ENCODE measurements at places on chromosomes 2 and 18. TPM values are rescaled to one million over a fixed set of nuclear protein-coding genes. Genes with fewer than 3 reads are reported as not detected.

DNA sequence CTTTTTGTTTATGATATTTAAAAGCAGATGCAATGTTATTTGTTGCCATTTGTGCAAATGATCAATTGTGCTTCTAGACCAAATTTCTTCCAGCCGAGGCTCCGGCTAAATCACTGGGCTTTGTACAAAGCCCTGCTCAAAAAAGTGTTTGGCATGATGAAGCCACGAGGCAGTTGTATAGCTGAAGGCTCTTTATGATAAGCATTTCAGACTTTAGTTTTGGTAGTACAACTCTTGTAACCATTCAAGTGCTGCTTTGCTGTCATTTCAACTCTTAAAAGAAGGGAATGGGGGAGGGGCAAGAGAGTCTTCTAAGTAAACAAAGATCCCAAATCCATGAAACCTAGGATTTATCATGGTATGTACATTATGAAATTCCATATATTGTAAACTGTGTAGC is 3.3 kb upstream of the ZNF532 start:
- no peak for DNase-seq

The BCL2 gene
- total RNA-seq = 13.9 TPM

The APOB gene
- 1.0 TPM for total RNA-seq

GRCh38 chr2:152038441-152038958 is 60.3 kb downstream of the CACNB4 start:
- DNase-seq = no peak

- no peak for DNase-seq
Observed at GRCh38 chr18:2395427-2396161, 175.7 kb downstream of the METTL4 start.

DNA sequence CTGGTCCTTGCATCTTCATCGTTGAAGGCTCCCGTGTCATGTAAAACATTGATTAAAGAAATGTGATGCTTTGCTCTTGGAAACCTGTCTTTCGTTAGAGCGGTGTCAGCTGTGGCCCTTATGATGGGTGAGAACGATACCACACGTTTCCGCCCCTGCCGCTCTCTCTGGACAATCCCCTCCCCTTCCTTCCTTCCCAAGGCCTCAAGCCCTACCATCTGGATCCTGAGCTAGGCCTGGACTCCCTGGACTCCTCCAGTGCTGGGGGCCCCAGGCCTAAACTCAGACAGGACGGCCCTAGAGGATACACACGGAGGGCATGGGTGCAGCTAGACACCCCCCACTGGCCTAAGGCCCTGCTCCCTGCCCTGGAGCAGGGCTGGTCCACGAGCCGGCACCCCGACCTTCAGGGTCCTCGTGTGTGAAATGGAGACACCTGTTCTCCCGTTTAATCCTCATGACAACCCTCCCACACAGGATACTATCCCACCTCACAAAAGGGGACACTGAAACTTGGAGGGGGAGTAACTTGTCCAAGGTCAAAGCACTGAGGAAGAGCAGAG is 13.2 kb downstream of the BIN1 start:
- no peak for DNase-seq

DNA sequence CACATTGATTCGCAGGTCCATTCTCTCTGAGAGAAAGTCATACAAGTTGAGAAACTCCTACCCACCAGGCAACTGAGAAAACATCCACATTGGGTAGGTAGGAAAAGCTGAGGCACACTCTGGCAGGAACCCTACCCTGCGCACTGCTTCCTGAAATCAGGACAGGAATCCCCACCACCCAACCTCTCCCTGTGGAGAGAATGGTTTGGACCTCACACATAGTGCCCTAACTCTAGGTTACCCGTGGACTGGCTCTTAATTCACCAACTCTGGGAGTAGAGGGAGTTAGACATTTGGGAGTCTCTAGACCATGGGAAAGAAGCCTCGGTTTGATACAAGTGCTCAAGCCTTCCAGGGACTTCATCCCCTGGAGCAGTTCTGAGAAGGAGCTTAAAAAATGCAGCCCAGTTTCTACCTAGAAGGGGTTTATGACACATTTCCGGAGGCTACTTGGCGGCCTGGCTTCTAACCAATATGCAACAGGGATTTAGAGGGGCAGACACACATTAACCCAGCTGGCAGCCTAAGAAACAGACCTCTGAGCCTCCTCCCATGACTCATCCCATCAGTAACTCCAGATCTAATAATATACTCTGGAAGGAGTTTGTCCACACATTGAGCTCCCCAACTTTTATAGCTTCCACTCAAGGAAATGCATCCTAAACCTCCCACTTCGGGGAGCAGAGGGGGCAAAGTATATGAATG is 136.7 kb downstream of the EML6 start:
- no peak for DNase-seq

DNA sequence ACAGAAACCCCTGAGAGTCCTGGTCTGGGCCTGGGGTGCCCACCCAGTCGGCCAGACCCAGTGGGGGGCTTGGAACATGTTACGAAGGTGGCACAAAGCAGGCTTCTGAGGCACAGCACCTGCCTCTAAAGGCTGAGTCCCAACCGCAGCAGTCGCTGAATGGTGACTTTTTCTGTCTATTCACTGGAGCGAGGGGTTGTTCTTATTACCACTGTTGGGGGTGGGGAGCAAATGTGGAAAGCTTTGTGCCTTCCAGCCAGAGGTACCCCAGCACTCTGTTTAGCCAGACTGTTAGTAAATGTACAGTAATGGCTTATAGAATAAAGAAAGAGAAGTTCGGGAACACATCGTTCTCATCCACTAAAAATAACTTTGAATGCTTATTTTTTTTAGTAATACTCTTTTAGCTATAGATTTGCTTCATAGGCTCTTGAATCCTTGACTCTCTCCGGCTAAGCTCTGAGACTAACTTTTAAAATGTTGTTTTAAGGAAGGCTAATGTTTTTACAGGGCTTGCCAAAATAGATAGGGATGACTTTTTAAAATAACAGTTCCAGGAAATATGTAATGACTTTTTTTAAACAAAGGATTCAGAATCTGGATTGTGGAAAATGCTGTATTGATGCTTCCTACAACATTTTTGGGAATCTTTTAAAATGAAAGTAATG is 23.4 kb upstream of the PTPN2 start:
- no peak for DNase-seq

Measured in colonic mucosa (tissue), 4 donors.